DMS 273 treated with DMSO at 0.1 percent for 48 hours (cell line): ENCODE measurements at places on chromosomes 13 and 19.
A peak's percentile ranks its signal among the peaks of the same experiment; 100 is the strongest.

- no peak for DNase-seq
Measured at GRCh38 chr13:59414006-59414405, 749.7 kb downstream of the DIAPH3 start.

- no peak for DNase-seq
Measured at GRCh38 chr13:58202099-58202498, 570.6 kb downstream of the PCDH17 start.

- no peak for DNase-seq
Measured at GRCh38 chr13:75339635-75340374, 142.2 kb downstream of the TBC1D4 start.

DNA sequence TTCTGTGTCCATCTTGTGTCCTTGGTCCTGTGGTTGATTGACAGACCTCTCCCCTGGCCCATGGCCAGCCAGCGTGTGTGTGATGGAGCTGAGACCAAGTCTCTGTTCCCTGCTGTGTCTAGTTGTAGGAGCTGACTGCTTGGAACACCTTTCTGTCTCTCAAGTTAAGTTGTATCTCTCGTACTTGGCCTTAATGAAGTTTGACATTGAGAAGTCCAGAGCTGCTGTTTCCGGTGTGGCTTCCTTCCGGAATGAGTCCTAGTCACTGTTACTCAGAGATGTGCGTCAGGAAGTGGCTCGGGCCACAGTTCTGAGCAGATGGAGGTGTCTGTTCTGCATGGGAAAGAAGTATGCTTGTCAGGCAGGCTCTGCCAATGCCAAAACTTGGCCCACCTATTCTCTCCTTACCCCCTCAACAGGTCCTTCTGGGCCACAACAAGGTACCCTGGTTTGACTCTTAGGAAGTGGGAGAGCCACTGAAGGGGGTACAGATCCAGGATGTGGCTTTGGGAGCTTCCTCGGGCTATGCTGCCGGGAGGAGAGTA, 54.3 kb downstream of the GATAD2A start:
- no peak for DNase-seq

DNA sequence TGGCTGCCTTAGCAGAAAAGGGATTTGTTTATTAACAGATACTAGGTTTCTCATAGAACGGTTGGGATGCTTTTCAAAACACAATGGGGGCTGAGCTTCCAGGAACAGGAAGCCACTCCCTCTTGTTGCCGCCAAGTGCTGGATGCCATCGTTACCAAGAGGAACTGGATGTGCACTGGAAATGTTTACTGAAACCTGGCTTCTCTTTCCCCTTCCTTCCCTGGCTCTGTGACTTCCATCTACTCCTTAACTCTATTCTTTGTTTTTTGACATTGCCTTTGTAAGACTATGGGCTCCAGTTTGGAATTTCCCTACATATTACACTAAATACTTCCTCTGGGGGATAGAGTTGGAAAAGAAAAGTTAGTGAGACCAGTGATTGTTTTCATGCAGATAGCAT, 11.7 kb upstream of the KL start:
- DNase-seq = no peak

- DNase-seq = no peak
Measured at GRCh38 chr13:55761986-55762385, 1378.7 kb upstream of the PRR20A start.

DNA sequence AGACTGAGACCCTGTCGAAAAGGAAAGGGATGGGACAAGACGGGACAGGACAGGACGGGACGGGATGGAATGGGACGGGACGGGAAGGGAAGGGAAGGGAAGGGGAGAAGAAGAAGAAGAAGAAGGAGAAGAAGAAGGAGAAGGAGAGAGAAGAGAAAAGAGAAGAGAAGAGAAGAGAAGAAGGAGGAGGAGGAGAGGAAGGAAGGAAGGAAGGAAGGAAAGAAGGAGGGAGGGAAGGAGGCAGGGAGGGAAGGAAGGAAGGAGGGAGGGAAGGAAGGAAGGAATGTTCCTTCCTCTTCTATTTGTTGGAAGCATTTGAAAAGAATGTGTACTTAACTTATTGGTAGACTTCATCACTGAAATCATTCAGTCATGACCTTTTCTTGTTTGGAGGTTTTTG, 9.6 kb upstream of the SHFL start:
- DNase-seq = no peak

DNA sequence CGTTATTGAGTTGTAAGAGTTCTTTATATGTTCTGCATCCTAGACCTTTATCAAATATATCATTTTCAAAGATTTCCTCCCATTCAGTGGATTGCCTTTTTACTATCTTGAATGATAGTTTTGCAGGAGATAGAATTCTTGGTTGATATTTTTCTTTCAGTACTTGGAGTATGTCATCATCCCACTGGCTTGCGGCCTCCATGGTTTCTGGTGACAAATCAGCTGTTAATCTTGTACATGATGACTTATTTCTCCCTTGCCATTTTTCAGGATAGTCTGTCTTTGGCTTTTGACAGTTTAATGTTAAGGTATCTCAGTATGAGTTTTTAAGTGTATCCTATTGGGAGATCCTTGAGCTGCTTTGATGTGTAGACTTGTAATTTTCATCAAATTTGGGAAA, 8.5 kb downstream of the ZNF557 start:
- DNase-seq = no peak

GRCh38 chr19:5692723-5693194, 2.7 kb downstream of the RPL36 start:
- DNase-seq = no peak

- no peak for DNase-seq
Measured at GRCh38 chr13:40096357-40096901, 441.0 kb downstream of the COG6 start.

DNA sequence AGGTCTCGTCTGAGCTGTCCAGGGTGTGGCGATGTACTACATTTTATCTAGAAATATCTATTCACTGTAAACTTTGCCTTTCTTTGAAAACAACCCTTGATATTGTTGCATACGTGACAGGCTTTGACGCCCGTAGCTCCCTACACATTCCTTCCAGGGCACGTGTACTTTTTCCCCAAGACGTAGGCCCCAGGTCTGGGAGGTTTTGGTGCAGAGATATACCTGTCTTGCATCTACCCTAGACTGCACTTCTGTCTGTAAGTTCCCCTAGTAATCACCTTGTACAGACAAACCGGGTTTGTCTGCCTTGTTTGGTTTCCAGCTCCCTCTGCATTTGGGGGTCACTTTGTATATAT, 69.2 kb downstream of the ERICH6B start:
- DNase-seq = no peak

DNA sequence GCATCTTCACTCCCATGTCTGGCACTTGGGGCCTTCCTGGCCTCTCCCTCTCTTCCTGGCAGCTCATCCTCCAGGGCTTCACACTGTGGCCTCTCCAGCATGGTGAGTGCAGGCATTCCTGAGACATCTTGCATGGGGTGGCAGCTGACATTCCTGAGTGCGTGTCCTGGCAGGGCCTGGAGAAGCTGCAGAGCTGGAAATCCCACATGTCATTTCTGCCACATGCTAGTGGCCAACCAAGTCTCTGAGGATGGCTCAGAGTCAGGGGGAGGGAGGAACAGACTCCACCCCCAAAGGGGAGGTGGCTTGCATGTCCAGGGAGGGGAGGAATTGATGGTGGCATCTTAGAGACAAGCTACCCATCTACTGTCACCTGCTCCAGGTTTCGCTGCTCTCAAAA, 41.6 kb upstream of the AMER2 start:
- DNase-seq = no peak

- DNase-seq = no peak
Measured at GRCh38 chr13:40024204-40024966, 368.9 kb downstream of the COG6 start.

GRCh38 chr13:69903081-69903480, 204.5 kb upstream of the ATXN8OS start:
- DNase-seq = no peak

- DNase-seq = no peak
Measured at GRCh38 chr19:44634785-44635184, 8.9 kb upstream of the PVR start.

DNA sequence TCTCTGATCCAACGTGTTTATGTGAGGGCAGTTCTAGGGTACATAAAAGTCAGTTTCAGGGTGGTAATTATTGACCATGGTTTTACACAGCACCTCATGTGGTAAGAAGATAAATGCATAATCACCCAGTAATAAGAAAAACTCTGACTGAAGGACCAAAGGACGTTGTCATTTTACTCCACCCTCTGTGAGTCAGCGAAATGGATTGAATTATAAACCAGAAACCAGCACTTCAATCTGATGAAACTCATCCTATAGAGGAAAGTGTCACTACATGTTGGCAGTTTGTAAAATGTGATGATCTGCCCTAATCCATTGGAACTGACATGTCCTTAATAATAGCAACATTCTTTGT, 406.8 kb downstream of the KLF5 start:
- DNase-seq = no peak

DNA sequence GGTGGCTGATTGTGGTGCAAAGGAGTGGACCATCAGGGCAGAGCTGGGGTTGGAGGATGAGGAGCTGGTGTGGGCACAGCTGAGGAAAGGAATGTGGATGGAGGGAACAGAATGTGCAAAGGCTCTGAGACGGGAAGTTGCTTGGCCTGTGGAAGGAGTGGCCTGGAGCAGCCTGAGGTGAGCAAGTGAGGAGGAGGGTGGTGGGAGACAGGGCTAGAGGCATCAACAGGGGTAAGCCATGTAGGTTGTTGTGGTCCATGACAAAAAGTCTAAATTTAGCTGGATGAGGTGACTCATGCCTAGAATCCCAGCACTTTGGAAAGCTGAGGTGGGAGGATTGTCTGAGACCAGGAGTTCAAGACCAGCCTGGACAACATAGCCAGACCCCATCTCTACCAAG, 9.5 kb downstream of the CYP4F22 start:
- no peak for DNase-seq

GRCh38 chr13:52760077-52760476, 20.5 kb upstream of the CNMD start:
- DNase-seq = no peak

GRCh38 chr13:93343097-93343496, 116.5 kb downstream of the GPC6 start:
- peak; percentile 85 for DNase-seq

DNA sequence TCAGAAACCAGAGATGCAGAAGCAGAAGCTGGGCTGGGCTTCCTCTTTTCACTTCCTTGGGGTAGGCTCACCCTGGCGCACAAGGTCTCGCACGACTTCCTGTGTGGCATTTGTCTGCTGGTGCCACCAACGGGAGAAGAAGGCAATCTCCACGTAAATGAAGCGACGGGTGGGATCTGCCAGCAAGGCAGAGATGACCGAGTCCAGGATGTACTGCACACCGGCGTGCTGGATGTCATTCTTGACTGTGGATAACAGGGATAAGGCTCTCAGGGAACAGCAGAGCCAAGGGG, 1.3 kb downstream of the MAN2B1 start:
- no peak for DNase-seq
